ENCODE measurements at places on chromosomes 6 and 20. TPM values are rescaled to one million over a fixed set of nuclear protein-coding genes. Genes with fewer than 3 reads are reported as not detected.

Gene GCNT2
- 3.0 TPM for total RNA-seq

Gene TOP1
- 28.5 TPM for total RNA-seq

Gene RIN2
- total RNA-seq: 100 TPM

Gene ADTRP
- 2.7 TPM for total RNA-seq

Gene SMLR1
- total RNA-seq: not detected

Gene IL17A
- not detected for total RNA-seq
